ENCODE measurements at places on chromosomes 3 and 15.

DNA sequence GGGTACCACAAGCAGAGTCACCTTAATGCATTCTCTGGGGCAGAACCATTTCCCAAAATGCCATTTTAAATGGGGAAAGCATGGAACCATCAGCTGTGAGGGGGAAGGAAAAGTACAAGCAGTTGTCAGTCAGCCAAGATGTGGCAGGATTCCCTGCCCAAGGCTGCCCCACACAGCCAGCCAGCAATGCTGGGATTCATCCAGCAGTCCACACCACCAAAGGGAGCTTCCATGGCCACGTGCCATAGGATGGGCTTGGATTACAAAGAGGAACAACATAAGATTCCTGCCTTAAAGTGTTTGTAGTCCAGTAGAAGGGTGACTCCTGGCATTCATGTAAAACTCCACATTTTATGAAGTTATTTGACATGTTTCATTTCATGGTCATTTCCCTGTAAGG, 233.3 kb downstream of the SHOX2 start:
- no peak for DNase-seq

DNA sequence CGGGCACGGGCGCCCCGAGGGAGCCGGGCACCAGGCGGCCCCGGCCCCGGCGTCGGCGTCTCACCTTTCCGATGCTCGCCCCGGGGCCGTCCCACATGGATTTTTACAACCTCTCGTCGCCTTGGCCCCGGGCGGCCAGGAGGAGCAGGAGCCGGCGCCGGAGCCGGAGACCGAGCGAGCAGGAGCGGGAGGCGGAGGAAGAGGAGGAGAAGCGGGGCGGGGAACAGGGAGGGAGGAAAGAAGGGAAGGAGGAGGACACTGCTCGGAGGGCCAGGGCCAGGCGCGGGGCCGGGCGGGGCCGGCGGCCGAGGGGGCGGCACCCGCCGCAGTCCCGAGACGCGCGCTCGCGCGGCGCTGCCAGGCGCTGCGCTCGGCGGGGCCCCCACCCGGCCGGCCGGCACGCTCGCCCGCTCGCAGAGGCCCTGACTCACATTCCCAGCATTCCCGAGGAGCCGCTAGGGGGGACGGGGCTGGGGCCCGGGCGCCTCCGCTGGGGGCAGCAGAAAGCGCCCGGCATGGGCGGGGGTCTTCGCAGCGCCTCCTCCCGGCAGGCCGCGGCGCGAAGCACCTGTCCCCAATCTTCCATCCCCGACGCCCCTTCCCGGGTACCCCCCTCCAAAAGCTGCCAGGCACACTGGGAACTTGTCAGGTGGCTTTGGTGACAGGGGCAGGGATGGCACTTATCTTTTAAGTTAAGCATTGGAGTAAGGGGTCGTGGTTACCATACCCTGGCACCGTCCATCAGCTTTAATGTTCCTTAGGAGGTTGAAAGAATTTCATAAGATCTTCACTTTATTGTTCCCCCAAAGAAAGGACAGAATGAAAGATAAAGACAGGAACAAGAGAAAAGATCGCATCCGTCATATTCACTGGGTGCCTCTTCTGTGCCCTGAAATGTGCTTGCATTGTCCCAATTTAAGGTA, at the start of gene ERC2:
ERC2 (minus strand) TSS at position 284 of the 923 bp plus-strand sequence.
- no peak for DNase-seq

DNA sequence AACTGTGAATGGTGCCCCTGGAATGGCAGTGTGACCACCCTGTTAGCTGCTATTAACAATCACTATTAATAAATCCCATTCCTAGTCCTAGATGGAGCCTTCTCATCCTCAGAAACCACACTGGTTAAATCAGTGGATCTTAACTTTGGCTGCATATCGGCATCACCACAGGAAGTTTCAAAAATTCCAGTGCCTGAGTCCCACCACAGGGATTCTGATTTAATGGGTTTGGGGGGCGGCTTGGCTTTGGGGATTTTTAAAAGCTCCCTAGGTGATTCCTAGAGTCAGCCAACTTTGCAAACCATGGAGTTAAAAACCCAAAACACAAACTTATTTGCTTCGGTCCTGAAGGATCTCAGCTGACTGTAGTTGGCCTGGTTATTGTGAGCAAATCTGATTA, 3.1 kb downstream of the FAM107A start:
- no peak for DNase-seq

DNA sequence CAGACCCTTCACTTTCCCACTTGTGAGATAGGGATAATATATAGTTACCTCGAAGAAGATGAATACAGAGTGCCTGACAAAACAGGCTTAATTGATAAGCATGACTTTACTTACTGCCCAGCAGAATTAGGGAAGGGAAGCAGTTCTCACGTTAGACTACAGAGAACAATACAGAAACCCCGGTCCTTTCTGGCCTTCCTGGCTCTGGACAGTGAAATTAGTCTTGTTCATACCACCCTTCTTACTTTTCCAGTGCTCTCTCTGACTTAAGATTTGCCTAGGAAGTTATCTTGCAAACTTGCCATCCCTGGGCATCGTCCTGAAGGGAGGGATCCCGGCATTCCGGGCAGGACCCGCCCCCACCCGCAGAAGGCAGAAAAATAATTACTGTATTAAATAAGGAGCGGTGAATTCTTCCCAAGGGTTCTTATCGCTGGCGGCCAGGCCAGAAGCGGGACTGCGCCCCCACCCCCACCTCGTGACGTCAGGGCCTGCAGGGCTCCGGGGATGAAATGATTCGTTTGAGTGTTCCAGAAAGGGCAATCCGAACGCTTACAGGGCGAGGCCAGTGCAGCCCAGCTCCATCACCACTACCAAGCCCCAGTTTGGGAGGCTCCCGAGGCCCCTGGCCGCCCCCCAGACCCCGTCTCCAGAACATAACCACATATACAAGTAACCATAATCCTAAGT, 8.4 kb downstream of the SOX2 start:
- no peak for DNase-seq

GRCh38 chr15:61017109-61017508, 212.0 kb downstream of the RORA start:
- DNase-seq, result no peak

- no peak for DNase-seq
These were observed 24.5 kb upstream of the NR2C2 start for GRCh38 chr3:14922863-14923262.

- DNase-seq, result no peak
These were observed 5.7 kb downstream of the GRM2 start for GRCh38 chr3:51712511-51712931.

DNA sequence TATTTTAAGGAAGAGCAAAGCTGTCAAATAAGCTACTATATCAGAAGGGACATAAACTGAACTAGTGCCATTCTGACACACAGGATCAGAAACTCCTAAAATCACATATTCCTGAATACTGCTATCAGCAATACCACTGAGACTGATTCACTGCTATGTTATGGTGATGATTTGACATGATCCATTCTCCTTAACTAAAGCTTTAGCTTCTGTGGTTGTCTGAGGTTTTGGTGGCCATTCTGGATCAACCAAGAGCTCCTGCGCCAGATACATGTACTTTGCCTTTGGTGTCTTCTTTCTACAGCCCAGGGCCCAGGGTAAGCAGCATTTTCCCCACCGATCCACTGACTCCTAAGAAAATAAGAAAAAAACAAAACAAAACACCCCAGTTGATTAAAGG, 6.7 kb upstream of the GP5 start:
- DNase-seq, result no peak

DNA sequence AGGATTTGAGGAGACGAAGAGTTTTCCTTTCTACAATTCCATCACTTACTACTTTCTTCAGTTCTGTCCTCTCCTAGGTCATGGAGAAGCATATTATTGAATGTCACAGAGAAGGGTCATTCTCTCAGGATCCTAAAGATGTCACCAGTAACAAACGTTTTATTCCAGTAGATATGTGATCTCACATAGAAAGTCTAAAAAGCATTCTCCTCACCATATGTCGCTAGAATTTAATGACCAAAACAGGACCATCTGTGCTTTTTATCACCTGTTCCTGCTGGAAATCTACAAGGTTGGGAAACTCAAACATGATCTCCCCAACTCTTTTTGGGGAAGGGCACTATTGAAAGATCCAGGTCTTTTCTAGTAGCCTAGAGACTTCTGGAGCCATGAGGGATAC, 24.0 kb upstream of the FRMD5 start:
- DNase-seq, result no peak

GRCh38 chr3:122936335-122936734, 91.2 kb downstream of the SEMA5B start:
- no peak for DNase-seq

All from stimulated activated CD4-positive, alpha-beta T cell treated with anti-CD3 and anti-CD28 coated beads, Interleukin-4, amount 100 ng/mL, for 4 hours (primary cell).